ENCODE measurements at places on chromosomes 11 and 22. TPM values are rescaled to one million over a fixed set of nuclear protein-coding genes. Genes with fewer than 3 reads are reported as not detected.

GRCh38 chr22:49554296-49554625 is 273.4 kb downstream of the BRD1 start:
- H3K4me3 ChIP-seq, result no peak overlapping the region
- no peaks in the 10 kb centered on the region for H3K4me1 ChIP-seq
- no peak overlapping the region for H3K27ac ChIP-seq
- H3K36me3 ChIP-seq, result no peaks in the 10 kb centered on the region

DNA sequence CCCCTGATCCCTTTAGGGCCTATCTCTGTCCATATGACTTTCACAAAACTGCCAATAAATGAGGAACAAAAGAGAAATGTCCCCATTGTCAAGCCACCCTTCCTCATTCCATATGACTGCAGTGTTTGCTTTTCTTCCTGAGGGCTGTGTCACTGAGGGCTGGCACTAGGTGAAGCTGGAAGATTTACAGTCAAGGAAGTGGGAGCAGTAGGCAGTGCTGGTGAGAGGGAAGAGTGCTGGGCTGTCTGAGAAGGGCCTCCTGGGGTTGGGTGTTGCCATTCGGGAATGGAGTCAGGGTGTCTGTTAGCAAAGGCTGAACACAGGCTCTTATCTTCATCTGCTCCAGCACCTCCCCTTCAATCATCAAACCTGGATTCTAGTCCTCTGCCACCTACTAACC is 30.9 kb downstream of the INSC start:
- H3K4me1 ChIP-seq, result peaks cover 6% of the 10 kb centered on the region
- no peaks in the 10 kb centered on the region for H3K36me3 ChIP-seq
- no peak overlapping the region for H3K27ac ChIP-seq
- no peak for DNase-seq
- H3K27me3 ChIP-seq, result no peaks in the 10 kb centered on the region

- H3K4me1 ChIP-seq, result no peaks in the 10 kb centered on the region
- H3K4me3 ChIP-seq, result no peak overlapping the region
- no peaks in the 10 kb centered on the region for H3K36me3 ChIP-seq
- H3K27ac ChIP-seq, result no peak overlapping the region
Observed at GRCh38 chr11:8242499-8243280, 21.0 kb downstream of the LMO1 start.

- H3K4me3 ChIP-seq, result no peak overlapping the region
- no peak for DNase-seq
- peaks cover 13% of the 10 kb centered on the region for H3K4me1 ChIP-seq
- no peaks in the 10 kb centered on the region for H3K36me3 ChIP-seq
- no peak overlapping the region for H3K27ac ChIP-seq
Observed at GRCh38 chr11:115939731-115940421, 435.7 kb upstream of the CADM1 start.

DNA sequence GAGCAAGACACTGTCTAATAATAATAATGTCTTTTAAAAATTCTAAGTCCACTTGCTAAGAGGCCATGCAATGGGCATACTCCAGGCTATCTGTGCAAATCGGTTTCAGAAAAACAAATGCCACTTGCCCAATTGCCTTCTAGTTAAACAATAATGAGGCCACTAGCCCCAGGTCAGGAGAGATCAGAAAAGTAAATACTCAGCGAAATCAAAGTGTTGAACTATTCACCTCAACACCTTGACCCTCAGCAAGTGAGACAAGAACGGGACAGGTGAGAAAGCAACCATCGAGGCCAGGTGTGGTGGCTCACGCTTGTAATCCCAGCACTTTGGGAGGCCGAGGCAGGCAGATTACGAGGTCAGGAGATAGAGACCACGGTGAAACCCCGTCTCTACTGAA is 72.3 kb upstream of the SYN3 start:
- no peak for DNase-seq
- H3K36me3 ChIP-seq, result no peaks in the 10 kb centered on the region
- H3K4me1 ChIP-seq, result no peaks in the 10 kb centered on the region

DNA sequence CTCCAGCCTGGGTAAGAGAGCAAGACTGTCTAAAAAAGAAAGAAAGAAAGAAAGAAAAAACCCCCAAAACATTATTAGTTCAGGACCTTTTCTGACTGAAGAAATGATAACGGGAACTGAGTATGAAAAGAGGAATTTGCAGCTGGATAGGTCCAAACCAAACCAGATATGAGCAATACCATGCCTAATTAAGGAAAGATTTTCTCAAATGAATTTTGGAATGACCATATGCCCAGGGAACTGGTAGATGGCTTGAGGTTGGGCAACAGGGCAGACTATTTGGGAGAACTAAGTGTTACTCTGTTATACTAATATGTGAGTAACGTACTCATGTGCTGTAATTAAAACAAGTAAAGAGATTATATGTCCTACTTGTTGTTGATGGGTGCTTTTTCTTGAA is 186.1 kb downstream of the TMEM135 start:
- H3K36me3 ChIP-seq, result no peaks in the 10 kb centered on the region
- no peak overlapping the region for H3K27ac ChIP-seq
- H3K27me3 ChIP-seq, result no peaks in the 10 kb centered on the region
- no peak overlapping the region for H3K4me3 ChIP-seq

- H3K4me1 ChIP-seq, result peaks cover 11% of the 10 kb centered on the region
- no peaks in the 10 kb centered on the region for H3K36me3 ChIP-seq
- no peak for DNase-seq
- no peak overlapping the region for H3K27ac ChIP-seq
- H3K27me3 ChIP-seq, result no peaks in the 10 kb centered on the region
Observed at GRCh38 chr11:111406589-111406988, 27.5 kb upstream of the POU2AF1 start.

DNA sequence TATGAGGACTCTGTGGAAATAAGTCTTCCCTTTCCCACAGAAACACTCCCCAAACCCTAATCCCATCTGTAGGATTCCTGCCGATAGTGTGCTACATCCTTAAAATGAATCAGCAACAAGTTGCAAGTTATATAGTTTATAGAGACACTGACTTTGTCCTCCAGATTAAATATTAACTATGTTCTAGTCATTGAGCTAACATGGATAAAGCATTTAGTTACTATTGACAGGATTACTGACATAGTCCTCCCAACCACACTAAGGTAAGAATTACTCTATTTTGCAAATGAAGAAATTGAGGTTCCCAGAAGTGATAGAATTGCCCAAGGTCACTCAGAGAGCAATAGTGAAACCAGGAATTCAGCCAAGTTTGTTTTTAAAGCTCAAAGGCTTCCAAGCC is 1.9 kb downstream of the OR52M1 start:
- no peak for DNase-seq
- no peak overlapping the region for H3K4me3 ChIP-seq
- no peaks in the 10 kb centered on the region for H3K27me3 ChIP-seq
- no peak overlapping the region for H3K27ac ChIP-seq

- no peaks in the 10 kb centered on the region for H3K36me3 ChIP-seq
- no peak overlapping the region for H3K27ac ChIP-seq
- H3K4me1 ChIP-seq, result no peaks in the 10 kb centered on the region
- no peak overlapping the region for H3K4me3 ChIP-seq
Observed at GRCh38 chr11:131662317-131662972, 292.0 kb downstream of the NTM start.

DNA sequence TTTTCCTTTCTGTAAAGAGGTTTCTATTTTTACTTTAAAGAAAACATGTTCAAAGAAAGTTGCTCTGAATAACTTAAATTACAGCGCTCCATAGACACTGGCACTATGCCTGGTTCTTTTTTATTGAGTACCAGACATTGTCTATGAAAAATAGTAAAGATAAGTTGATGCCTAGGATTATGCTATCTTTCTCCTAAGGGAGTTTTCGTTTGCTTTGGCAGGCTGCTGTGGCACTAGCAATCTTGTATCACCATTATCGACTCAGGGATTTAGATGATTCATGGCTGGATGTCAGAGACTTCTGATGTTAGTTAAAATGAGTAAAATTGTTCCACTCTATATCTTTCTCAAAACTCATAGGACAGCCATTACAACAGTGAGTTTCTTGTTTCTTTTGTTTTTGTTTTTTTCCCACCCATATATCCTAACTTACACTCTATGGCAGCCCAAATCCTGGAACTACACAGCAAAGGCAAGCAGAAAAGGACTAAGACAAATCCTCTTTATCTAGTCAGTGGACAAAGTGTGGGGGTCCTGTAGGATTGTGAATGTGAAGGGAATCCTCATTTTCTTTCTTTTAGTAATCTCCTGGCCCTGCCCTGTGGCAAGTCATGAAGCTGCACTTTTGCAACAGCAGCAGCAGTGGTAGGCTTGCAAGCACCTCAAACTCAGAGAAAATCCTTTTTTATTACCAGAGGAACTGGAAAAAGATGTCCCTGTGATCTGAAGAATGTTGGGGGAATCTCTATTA is 20.7 kb downstream of the SLN start:
- no peaks in the 10 kb centered on the region for H3K27me3 ChIP-seq
- no peak overlapping the region for H3K4me3 ChIP-seq
- no peak for DNase-seq
- no peak overlapping the region for H3K27ac ChIP-seq
- H3K4me1 ChIP-seq, result no peaks in the 10 kb centered on the region

DNA sequence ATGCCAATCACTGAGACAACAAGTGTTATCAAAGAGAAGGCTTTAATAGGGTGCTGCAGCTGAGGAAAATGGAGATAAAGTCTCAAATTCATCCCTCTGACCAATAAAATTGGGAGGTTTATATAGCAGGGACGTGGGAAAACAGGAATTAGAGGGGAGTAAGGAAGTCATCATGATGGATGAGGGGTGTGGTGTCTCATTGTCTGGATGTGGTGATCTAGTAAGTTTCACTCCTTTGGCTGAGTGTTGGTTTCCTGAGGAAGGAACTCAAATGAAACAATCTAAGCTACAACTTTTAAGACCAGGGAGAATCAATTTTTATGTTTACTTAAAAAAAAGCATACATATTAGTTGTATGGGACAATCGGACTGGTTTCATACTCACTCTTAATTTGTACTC is 491.0 kb upstream of the KIRREL3 start:
- H3K36me3 ChIP-seq, result no peaks in the 10 kb centered on the region
- H3K27ac ChIP-seq, result no peak overlapping the region
- no peak overlapping the region for H3K4me3 ChIP-seq
- H3K27me3 ChIP-seq, result no peaks in the 10 kb centered on the region

- no peaks in the 10 kb centered on the region for H3K4me1 ChIP-seq
- H3K36me3 ChIP-seq, result no peaks in the 10 kb centered on the region
- no peak overlapping the region for H3K27ac ChIP-seq
- no peak for DNase-seq
- H3K27me3 ChIP-seq, result no peaks in the 10 kb centered on the region
- no peak overlapping the region for H3K4me3 ChIP-seq
Observed at GRCh38 chr11:77497368-77497767, 23.5 kb upstream of the PAK1 start.

- no peak for DNase-seq
- no peaks in the 10 kb centered on the region for H3K36me3 ChIP-seq
- H3K4me3 ChIP-seq, result no peak overlapping the region
- peaks cover 22% of the 10 kb centered on the region for H3K4me1 ChIP-seq
- H3K27me3 ChIP-seq, result peaks cover 7% of the 10 kb centered on the region
Observed at GRCh38 chr11:92225568-92226330, 1.1 kb downstream of the FAT3 start.

DNA sequence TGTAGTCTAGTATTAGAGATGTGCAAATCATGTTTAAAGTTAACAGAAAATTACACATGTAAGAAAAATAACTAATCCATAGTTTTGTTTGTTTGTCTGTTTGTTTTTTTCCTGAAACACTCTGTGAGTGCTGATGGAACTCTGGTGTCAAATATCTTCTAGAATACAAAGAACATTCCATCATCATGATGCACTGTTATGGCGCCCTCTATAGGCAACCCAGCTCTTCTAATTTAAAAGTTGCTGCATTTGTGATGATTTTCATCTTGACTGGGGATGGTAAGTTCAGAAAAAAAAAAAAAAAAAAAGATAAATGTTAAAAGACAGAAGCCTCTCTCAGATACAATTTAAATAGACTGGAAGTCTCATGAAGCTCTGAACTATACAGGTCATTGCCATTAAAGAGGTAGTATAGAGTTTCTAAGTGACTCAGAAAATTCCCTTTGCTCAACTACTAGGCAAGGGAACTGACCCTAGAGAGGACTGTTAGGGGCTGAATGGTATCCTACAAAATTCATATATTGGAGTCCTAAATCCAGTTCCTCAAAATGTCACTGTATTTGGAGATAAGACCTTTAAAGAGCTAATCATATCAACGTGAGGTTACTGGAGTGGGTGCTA is 597.2 kb upstream of the ANO3 start:
- no peaks in the 10 kb centered on the region for H3K4me1 ChIP-seq
- no peaks in the 10 kb centered on the region for H3K27me3 ChIP-seq
- no peaks in the 10 kb centered on the region for H3K36me3 ChIP-seq
- DNase-seq, result no peak
- H3K4me3 ChIP-seq, result no peak overlapping the region

DNA sequence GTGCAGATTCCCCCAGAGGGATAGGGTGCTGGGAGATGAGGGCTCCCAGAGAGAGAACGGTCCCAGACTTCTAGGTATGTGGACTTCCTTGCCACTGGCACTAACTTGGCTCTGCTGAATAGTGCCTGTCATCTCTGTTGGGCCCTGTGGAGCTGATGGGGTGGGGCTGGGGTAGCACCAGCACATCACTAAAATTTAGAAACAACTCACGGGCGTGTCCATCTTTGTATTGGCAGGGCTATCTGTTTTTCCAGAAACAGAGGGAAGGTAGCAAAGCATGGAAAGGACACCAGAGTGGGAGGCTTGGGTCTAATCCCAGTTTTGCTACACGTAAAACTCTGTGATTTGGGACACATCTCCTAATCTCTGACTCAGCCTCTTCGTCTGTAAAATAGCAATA is 25.8 kb downstream of the SWAP70 start:
- peak overlapping the region; percentile 13 for H3K27ac ChIP-seq
- DNase-seq, result no peak
- no peaks in the 10 kb centered on the region for H3K27me3 ChIP-seq

DNA sequence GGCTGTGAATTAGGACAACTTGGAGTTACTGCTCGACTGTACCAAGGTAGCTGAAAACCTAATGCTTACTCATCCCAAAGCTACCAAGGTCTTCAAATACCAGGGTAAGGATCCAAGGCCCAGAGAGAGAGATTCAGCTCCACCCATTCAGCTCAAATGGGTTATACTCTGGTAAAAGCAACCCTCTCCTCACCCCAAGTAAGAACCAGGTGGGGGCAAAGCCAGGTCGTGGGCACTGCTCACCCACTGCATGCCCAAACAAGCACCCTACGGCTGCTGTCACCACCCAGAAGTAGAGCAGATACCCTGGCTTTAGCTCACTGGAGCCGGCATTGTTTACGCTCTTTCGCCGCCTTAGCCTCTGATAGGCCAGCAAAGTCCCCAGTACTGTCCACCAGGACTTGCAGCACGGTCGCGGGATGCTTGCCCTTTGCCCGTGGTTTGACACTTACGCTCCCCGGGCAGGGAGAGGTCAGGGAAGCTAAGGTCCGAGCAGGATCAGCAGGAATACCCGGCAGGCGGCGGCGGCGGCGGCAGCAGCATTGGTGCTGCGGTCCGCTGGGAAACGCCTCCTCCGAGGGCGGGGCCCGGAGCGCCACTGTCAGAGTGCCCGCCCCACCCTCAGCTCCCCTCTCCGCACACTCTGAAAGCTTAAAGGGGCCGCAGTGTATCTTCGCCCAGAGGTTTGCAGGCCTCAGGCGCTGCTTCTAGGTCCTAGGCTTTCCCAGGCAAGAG is 19.6 kb downstream of the CKAP5 start:
- H3K27ac ChIP-seq, result no peak overlapping the region
- peak; percentile 88 for DNase-seq
- no peaks in the 10 kb centered on the region for H3K27me3 ChIP-seq

Gene MS4A5
- not detected for total RNA-seq

Gene PGA3
- total RNA-seq, result not detected

Gene MPEG1
- 5.8 TPM for total RNA-seq

Gene CRYAB
- total RNA-seq, result 350 TPM

Gene FGF19
- not detected for total RNA-seq

Gene TCF20
- 82.4 TPM for total RNA-seq

Gene CSF2RB
- total RNA-seq, result 2.6 TPM

Gene PNPLA5
- not detected for total RNA-seq

Data from thyroid gland (tissue), 4 donors.